Islet precursor cell (in vitro differentiated cells): ENCODE measurements at places on chromosomes 7 and 10.

DNA sequence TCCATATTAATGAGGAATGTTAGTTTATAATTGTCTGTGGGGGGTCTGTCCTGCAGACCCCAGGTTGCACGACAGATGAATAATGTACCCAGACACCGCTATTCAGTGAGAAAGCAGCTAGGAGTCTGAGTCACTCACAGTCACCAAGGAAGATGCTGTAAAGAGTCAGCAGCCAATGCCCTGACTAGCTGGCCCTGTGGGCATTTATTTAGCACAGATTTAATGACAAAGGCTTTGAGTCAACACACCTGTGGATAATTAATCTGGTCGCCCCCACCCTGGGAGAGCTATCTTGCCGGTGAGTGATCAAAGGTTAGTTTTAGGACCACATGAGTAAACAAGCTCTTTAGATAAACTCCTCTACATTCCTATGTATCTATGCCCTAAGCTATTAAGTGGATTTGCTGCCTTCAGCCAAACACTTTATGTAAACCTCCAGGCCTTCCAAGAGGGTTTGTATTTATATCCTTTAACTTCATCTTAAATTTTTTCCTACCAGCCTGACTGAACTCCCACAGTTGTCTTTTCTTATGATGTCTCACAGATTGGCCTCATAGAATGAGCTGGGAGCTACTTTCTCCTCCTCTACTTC is 180.0 kb upstream of the ADCY1 start:
- DNase-seq: peak; percentile 6

DNA sequence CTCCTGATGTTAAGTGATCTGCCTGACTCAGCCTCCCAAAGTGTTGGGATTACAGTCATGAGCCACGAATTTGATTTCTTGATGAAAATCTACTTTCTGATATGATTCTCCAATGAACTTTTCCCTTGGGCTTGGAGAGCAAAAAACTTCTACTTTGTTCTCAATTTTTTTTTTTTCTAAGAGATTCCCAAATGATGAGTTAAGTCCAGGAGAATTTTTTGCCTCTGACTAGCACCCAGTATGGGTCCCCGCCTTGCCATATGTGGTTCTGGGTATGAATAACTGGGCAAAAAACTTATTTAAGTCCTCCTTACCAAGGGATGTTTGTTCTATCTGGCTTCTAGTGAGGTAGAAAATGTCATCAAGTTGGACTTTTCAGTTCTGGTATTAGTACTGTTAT is 147.9 kb upstream of the LYZL1 start:
- DNase-seq: peak; percentile 66

DNA sequence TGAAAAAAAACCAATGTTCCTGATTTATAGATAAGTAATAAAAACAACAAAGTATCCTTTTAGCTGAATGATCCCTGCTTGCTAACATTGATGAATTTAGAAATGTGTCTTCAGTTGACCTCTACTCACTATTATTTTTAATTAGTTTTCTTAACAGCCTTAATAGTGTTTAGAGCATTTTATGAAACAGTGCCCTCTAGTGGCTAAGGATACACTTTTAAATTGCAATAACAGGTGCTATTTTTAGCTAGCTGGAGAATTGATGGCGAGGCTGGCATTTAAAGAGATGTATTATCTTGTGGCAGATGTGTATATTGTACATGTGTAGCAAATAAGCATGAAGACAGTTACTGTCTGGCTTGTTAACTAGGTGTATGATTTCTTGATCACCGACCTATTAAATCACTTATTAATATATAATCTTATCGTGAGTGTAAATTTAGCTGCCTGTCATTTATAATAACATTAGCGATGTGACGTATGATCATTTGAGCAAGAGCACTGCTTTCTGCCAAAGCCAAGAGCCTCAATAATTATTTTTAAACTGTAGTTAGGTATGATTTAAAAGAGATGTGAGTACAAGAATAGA is 451.9 kb downstream of the DPP6 start:
- DNase-seq: no peak

- peak; percentile 68 for DNase-seq
Measured at GRCh38 chr10:25725917-25726716, 207.9 kb upstream of the MYO3A start.

DNA sequence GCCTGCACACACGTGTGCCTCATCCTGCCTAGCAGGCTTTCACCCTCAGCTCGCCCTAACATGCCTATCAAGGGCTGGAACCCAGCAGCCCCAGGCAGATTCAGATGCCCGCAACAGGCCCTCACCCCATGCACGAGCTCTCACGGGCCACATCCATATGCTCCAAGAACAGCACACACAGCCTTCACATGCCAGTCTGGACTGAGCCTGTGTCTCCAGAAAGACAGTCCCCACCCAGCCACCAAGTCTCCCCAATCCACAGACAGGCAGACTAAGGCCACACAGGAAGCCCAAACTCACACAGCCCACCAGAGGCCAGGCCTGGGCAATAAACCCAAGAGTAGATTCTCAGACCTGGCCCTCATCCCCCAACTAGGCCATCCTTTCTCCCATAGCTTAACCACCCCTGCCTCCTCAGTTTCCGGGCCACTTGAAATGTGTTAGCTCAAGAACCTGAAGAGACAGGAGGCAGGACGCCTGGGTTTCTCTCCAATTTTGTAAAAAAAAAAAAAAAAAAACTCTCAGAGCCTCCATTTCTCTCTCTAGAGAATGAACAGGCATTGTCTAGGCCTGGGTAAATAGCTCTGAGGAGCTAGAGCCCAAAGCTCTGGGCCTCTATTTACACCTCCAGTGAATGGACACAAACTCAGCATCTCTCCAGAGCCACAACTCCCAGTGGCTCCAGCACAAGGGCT is 6.8 kb downstream of the LDB1 start:
- no peak for DNase-seq

DNA sequence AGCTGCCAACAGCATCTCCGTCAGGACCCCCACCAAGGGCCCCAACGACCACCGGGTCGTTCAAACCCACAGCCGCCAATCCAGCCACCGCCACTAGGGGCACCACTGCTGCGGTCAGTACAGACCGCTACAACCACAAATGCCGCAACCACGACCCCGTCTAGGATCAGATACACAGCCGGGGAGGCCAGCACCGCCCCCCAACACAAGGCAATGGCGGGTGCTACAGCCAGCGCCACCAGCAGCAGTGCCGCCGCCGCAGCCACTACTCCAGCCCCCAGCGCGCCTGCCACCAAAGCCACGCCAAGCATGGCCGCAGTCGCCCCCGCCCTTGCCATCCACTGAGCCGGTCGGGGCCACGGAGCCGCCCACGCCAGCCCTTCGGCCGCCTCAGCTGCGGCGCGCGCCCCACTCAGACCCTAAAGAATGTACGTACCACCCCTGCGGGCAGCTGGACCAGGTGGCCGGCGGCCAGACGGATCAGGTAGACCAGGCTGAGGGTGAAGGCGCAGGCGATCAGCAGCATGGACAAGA is 473 bp downstream of the CYP51A1 start:
- DNase-seq: peak; percentile 87

DNA sequence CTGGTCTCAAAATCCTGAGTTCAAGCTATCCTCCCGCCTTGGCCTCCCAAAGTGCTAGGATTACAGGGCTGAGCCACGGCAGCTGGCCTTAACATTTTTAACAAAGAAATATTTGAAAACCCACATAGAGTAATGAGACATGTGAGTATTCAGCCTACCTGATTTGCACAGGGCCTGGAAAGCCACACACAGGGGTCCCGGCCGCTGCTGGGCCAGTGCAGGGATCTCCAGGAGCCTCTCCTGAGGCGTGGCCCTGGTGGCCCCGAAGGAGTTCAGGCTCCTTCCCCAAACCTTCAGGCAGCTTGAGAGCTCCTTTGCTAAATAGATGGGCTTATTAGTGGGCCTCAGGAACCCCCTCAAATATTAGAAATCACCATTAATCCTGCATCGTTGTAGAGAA is 18.7 kb downstream of the CNPY1 start:
- peak; percentile 20 for DNase-seq

DNA sequence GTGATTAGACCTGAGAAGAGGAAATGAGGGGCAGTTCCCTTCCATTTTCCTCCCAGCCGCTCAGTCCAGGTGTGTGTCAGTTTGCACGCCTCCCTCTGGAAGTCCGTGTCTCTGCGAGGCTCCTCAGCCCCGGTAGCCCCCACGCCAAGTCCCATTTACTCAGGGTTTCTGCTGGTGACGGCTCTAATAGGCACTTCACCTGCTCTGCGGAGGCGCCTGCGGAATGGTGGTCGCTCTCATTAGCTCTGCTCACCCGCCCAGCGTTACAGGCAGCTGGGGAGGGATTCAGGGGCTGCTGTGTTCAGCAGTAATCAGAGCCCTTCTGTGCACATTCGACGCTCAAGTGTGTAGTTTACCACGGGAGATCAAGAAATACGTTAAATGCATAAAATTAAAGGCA is 179.9 kb downstream of the MGMT start:
- no peak for DNase-seq

- no peak for DNase-seq
Measured at GRCh38 chr7:66921396-66921917, 432 bp downstream of the TMEM248 start.

DNA sequence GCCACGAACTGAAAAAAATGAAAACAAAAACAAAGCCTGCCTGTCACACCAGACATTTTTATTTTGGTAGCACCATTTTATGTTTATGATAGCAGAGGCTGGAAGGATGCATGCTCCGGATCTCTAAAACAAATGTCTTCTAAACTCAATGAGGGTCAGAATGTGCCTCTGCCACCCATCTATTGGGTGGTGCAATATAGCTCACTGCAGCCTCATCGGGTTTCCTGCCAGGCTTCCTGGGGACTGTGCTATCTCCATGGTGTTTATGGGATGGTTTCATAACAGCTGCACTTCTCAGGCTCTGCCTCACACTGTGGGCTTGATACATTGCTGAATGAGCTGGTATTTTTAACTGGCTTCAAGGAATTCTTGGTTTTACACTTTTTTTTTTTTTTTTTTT is 94.4 kb downstream of the ITIH5 start:
- DNase-seq: no peak

DNA sequence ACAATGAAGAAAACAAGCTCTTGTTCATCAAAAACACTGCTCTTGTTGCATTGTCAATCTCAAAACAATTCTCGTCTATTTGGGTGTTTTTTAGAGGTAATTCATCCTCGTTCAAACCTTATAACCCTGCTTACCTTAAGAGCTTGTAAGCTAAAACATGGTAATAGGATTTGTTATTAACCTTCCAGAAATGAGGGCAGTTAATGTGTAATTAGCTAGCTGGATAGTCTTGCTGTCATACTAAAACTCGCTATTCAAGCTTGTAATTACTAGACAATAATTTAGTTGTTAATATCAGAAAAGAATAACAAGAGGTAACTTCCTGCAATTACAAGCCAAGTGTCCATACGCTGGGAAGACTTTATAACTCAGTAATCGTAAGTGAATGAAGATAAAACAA is 101.6 kb downstream of the UBE2H start:
- no peak for DNase-seq

- no peak for DNase-seq
Measured at GRCh38 chr7:152884321-152884720, 124.8 kb downstream of the ACTR3B start.

- peak; percentile 87 for DNase-seq
Measured at GRCh38 chr10:22927661-22928403, at the start of gene ARMC3. TSS of gene ARMC3 (plus strand) at chr10:22928053. CDS start at chr10:22931997, 3,944 bp downstream.

DNA sequence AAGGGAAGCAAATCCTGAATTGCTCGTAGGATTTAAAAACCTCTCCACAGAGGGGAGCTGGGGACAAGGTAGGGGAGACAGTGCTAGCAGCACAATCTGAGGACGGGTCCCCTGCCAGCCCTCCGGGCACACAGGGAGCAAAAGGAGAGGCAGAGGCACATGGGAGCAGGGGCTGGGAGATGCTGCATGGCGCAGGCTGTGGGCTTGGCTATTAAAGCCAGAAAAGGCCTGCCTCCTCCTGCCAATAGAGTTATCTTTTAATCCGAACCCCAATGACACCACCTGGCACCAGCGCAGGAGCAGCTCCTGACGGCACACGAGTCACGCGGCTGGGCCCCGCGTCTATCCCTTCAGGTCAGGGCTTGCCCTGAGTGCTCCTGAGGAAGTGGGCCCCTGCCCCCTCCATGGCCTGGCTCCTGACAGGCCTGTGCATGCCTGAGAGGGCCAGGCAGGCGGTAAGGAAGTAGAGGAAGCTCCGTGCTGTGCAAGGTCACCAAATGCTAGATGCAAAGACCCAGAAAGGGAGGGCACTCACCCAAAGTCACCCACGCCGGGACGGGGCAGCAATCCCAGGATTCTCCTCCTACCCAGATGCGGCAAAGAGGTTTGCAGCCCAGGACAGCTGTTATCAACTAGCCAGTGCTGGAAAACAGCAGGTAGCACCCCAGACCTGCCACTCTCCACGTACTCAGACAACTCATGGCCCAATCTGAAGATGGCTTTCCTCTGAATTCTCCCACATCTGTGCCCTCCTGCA is 28.1 kb downstream of the DLG5 start:
- DNase-seq: peak; percentile 77

GRCh38 chr7:63040966-63041610 is 957.6 kb upstream of the ZNF722 start:
- DNase-seq: peak; percentile 37

DNA sequence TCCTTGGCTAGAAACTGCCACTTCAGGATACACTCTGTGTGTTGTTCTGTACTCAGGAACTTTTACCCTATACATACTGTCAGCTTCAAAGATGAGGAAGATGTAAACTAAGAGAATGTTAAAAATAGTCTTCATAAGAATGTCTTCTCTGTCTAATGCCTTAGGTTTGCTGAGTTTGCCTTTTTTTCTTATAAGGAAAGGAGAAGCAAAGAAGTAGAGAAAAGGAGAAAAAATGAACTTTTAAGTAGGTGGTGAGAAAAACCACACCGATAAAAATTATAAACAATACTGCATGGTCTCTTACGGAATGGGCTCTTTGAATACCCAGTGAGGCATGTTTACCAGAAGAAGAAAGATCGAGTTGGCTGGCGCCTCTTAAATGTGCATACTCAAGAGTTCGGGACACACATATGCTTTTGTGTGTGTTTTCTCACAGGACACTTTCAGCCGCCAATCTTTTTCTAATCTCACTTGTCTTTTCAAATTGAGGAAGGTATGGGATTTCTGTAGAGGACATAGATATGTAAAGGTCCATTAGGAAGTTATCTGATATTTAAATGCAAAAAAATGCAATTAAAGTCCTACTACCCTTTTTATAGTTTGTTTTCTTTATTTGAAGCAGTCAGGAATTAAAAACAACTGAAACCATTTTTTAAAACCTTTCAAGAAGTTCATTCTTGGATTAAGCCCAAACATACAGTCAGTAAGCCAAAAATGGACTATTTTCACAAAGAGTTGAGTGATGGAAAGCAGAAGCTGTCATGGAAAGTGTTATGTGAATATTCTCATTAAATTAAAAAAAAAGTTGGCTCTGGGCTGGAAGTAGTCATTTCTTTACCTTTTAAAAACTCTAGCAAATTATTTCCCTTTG is 100.6 kb upstream of the MDFIC start:
- DNase-seq: no peak

DNA sequence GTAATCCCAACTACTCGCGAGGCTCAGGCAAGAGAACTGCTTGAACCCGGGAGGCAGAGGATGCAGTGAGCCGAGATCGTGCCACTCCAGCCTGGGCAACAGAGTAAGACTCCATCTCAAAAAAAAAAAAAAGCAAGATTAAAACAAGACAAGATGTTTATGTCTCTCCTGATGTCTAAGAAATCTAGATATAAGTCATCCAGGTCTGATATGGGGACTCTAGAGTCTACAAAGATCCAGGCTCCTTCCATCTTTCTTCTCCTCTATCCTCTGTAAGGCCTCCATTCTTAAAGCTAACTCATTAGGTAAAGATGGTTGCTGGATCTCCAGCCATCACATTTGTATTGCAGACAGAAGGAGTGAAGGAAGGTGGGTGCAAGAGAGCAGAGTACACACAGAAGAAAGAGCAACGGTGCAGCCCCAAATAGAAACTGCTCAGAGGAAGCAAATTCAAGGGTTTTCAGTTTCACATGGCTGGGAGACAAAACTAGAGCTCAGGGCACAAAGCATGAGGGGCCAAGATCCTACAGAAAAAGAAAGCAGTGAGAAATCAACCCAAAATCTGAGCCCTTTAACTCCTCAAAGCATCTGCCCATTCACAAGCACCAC is 57.6 kb downstream of the USP6NL start:
- DNase-seq: no peak
